ENCODE measurements at places on chromosomes 5 and 9.
A peak's percentile ranks its signal among the peaks of the same experiment; 100 is the strongest.

DNA sequence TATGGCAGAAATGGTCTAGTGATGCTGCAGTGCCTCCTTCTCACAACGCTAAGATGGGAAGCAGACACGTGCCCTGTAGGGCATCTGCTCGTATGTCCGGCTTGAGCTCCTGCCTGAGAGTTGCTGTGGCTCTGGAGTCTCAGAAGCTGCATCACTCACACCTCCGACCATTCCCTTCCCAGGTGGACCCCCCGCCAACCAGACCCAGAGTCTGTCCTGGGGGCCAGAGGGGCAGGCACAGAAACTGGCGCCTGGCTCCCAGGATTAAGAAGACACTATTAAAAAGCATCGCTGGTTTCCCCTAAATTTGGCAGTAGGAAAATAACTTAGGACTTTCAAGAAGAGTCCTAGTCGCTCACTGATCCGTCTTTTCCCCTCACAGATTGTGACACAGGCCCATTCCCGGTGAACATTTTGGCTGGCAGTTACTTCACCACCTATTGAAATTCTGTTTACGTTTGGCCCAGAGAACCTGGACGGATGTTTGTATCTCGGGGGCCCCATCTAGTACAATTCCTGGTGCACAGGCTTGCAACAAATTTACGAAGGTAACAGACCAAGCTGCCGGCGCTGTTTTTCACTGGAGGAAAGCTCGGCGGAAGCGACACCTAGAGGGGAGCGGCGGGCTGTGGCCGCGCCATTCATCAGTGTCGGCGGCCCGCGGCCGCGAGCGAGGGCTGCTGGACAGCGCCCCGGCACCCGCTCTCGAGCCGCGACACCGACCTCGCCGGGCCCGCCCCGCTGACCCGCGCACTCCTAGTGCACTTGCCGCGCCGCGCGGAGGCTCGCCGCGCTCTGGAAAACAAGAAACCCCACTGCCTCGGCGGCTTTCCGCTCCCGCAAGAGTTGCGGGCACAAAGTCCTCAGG is 1.6 kb downstream of the FSTL4 start:
- peak; percentile 4 for DNase-seq

DNA sequence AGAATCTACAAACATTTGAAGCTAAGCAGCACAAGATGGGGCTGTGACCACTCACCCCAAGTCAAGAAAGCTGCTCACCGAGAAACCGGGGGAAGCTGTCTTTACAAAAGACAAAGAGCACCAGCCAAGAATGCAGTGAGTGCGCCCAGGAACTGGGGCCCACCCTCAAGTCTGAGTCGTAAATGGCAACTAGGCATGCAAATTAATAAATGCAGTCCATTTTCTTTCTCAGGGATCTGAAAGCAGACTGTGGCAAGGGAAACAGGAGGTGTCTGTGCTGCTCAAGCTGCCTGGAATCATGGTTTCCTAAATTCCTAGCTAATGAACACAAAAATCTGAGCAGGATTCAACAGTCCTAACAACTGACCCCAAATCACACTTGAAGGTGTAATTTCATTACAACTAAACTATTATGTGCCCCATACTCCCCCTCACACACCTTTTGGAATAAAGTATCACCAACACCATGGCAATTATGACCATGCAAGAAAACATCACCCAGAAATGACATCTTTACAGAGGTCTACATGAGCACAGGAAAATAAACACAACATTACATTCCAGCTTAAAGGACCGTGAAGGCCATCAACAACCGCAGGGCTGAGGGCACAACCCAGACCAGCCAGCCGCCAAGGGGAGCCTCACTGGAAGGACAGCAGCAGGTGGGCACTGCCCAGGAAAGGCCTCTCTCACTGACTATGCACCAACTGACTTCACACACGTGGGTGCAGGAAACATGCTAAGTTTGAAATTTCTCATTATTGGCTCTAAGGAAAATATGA is 17.6 kb downstream of the NSUN2 start:
- no peak for DNase-seq

- DNase-seq, result no peak
Observed at GRCh38 chr5:142874540-142874939, 104.4 kb downstream of the ARHGAP26 start.

- no peak for DNase-seq
Observed at GRCh38 chr9:27297050-27297449, at the start of gene EQTN. Gene EQTN (minus strand): TSS chr9:27297150. CDS start chr9:27297055, 95 bp downstream.

DNA sequence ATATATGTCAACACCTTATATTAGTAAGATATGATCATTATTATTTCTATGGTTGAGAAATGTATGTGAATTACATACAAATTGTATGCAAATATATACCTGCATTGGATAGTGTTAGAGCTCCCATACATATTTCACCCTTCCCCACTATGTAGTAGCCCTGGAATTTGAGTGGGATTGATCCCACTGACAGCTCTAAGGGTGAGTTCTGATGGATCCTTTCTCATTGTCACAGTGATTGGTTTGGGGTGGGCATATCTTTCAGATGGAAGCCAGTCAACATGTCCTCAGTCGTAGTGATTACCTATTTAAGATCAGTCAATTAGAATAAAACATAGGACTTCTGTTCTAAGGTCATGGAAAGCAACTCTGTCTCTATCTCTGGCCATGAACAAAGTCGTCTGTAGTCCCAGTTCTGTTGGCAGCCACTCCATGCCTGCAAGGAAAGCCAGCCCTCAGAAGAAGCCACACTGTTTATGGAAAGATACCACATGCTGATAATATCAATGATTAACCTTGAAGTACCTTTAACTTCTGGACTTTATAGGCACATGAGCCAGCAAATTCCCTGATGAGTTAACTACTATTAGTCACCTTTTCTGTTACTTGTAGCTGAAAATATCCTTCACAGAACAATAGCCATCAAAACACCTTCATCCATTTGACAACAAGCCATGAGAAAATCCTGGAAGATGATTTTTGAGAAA is 5.1 kb upstream of the CCDC192 start:
- peak; percentile 64 for DNase-seq

DNA sequence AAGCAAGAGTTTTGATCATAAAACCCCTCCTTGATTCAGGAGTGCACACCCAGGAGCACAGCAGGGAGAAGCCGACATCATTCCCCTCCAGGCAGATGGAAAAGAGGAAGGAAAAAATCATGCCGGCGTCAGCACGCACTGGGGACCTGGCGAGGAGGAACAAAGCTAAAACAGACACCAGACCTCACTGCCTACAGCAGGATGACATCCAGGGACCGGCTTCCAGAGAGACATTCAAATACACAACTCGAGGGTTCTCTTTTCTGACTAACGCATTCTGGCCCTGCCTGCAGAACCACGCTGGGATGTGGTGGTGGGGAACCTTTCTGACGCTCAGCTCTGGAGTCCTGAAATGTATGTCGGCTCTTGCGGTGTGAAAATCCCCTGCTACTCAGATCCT is 2.7 kb downstream of the UBAC1 start:
- DNase-seq, result no peak

- DNase-seq, result peak; percentile 48
Observed at GRCh38 chr5:83322273-83322924, 149.1 kb upstream of the VCAN start.

GRCh38 chr5:151141535-151141934 is 16.0 kb downstream of the ANXA6 start:
- peak; percentile 8 for DNase-seq

All from fibroblast of skin of right quadriceps (primary cell).